ENCODE measurements at places on chromosomes 2 and 18. TPM values are rescaled to one million over a fixed set of nuclear protein-coding genes. Genes with fewer than 3 reads are reported as not detected.

ALPI gene
- not detected for total RNA-seq

DTNA gene
- 128 TPM for total RNA-seq

GATA6 gene
- 59.6 TPM for total RNA-seq

CCDC74B gene
- 0.91 TPM for total RNA-seq

RALB gene
- total RNA-seq, result 54.7 TPM

SH3RF3 gene
- total RNA-seq, result 9.4 TPM

INHBB gene
- total RNA-seq, result 3.7 TPM

Measured in left cardiac atrium (tissue), 4 donors.